ENCODE measurements at places on chromosomes 7 and 10.

- no peak for DNase-seq
Measured at GRCh38 chr7:28165261-28165660, 15.3 kb downstream of the JAZF1 start.

DNA sequence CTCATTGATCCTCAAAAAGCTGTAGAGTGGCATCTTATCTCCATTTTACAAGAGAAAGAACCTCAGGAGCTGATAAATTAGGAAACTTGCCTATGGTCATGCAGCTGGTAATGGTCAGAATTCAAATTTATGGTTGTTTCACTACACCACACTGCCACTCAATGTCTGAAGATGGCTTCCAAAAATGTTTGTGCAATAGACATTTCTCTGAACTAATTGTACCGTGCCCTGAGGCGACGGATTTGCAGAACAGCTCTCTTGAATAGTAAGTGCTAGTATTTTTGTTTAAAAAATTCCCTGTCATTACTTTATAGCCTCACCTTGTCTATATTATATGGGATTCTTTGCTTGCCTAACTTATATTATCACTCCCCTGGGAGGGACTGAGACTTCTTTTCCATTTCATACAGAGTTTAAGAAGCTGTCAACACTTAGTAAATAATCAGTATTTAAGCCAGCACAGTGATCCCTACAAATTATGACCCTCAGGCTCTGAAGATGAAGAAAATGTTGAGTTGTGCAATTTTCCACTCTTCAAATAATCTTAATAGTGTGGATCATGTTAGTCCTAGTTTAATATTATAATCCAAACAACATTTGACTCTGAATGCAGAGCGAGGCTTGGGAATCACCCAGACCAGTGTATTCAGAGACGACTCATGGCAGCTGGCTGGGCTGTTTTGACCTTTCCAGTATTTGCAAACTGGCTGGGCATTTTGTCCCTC is 346.6 kb downstream of the PTEN start:
- DNase-seq = no peak

DNA sequence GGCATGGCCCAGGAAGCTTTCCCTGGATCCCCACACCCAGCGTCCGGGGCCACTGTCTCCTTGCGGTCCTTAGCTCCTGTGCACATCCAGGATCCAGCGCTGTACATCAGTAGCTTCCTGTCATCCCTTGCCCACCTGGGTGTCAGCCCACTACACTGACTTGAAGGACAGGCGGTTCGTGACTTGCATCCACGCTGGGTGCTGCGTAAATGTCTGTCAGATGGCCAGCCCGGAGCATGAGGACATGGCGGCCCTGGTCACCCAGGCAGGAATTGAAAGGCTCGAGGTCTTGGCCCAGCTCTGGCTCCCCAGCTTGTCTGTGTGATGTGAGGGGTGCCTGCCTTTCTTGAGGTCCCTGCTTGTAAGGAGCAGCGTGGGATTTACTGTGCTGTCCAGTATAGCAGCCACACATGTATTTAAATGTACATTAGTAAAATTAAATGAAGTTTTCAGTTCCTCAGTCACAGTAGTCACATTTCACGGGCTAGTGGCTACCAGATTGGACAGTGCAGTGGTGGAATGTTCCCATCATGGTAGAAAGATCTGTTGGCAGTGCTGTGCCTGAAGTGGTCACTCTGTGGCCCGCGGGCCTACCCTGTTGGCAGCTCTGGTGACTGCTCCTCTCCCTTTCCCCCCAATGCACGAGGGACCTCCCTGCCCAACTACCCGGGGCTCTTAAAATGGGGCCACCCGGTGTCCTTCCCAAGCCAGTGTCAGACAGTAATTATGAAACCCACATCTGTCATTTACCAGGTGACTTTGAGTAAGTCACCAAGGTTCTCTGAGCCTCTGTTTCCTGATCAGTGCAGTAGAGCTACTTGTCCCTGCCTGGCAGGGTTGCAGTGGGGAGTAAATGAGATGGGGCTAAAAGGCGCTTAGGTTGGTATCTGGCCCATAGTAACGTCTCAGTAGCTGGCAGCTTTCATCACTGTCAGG is 97.8 kb upstream of the PPIF start:
- DNase-seq = no peak

GRCh38 chr7:34750636-34751035 is 92.6 kb downstream of the NPSR1 start:
- DNase-seq = no peak

DNA sequence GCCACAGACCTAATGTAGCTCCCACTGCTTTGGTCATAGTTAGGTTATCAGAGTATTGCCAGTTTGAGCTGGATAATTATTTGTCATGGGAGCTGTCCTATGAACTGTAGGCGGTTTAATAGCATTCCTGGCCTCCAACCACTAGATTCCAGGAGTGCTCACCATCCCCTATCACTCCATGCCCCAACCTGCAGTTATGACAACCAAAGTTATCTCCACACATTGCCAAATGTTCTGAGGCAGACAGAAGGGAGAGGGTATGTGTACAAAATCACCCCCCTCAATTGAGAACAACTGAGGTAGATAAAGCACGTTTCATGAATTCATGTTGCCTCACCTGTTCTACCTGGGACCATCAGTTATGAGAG is 119.0 kb upstream of the CACUL1 start:
- no peak for DNase-seq

DNA sequence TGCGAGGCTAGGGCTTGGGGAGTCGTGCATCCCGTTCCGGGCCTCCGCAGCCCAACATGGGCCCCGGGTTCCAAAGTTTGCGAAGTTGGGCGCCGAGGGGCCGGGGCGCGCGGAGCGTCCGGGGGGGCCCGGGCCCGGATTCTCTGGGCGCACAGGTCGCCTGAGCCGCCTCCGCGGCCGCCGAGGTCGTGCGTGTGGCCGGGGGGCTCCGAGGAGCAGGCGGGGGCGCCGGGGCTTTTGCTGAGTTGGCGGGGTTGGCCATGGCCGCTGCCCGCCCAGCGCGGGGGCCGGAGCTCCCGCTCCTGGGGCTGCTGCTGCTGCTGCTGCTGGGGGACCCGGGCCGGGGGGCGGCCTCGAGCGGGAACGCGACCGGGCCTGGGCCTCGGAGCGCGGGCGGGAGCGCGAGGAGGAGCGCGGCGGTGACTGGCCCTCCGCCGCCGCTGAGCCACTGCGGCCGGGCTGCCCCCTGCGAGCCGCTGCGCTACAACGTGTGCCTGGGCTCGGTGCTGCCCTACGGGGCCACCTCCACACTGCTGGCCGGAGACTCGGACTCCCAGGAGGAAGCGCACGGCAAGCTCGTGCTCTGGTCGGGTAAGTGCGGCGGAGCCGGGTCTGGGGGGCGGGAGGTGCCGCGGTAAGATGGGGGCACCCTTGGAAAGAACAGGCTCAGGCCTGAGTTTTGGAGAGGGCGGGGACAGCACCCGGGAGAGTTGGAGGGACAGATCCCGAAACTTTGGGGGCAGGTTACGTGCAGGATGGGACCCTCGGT is 643 bp downstream of the SMO start:
- no peak for DNase-seq

DNA sequence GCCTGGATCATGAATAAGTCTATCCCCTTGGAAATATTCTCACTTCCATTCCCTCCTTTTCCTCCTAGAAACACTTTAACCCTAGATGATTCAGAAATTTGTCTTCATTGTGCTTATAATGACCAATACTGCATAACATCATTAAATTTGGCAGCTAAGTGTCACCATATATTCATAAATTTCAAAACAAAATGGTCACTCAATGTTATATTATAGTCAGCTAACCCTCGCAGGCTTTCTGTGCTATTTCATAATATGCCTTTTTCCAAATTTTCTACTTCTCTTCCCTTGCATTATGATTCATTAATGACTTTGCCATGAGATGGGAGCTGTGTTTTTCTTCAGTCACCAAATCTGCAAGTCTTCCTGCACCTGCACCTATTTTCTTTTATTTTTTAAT is 308.3 kb upstream of the AKR1E2 start:
- DNase-seq = no peak

GRCh38 chr10:5665373-5666007 is 905 bp downstream of the ASB13 start:
- no peak for DNase-seq

- DNase-seq = no peak
Measured at GRCh38 chr10:113895018-113895417, 40.6 kb downstream of the NHLRC2 start.

DNA sequence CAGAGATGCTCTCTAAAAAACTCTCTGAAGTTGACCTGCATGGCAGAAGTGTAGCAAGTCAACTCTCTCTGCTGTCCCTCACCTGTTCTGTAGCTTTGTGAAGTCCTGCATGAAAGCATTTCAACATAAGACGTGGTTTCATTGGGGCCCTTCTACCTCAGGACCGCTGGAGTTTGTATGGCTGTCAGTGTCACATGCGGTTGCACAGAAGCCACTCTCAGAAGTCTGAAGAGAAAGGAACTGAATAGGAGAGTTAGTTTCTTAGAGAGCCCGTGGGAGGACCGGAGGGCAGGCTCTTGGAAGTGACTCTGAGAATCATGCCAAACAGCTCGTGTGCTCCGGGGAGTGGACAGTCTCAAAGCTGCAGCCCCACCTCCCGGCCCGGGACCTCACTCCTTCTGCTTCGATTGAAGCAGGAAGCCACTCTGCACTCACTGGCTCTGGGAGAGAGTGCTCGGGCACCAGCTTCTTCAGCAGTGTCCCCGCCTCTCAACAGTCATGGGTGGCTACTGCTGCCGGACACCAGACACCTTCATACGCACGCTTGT is 486.7 kb downstream of the SDK1 start:
- DNase-seq = no peak
